Occipital lobe (tissue), 3 donors: ENCODE measurements at places on chromosomes 1 and 21.

GRCh38 chr1:203133970-203134725 is 6.6 kb downstream of the ADORA1 start:
- DNase-seq: peak; percentile 74

DNA sequence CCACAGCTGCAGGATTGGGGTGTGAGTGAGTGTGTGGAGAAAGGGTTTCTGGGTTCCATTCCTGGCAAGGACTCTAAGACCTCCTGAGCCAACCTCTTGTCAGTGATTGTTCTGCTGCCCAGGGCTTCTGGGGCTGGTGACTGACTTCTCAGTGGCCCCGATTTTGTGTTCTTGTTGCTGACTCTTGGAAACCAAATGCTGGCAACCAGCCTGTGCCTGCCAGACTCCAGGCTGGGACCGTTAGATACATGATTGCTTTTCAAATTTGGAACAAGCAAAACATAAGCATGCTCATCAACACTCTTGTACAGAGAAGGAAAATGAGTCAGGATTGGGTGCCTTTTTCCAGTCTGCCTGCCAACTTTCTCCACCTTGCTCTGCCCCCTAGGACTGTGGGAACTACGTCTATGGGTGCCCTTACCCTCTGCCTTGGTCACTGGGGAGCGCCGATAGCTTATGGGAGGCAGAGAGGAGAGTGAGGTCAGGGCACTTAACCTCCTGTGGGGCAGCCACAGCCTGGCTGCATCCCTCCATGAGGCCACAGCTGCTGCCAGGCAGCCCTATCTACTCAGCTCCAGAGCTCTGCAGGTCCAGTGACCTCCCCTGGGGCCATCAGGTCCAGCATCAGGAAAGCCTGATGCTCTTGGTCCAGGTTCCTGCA is 39.3 kb upstream of the EPS8L3 start:
- DNase-seq: peak; percentile 48

DNA sequence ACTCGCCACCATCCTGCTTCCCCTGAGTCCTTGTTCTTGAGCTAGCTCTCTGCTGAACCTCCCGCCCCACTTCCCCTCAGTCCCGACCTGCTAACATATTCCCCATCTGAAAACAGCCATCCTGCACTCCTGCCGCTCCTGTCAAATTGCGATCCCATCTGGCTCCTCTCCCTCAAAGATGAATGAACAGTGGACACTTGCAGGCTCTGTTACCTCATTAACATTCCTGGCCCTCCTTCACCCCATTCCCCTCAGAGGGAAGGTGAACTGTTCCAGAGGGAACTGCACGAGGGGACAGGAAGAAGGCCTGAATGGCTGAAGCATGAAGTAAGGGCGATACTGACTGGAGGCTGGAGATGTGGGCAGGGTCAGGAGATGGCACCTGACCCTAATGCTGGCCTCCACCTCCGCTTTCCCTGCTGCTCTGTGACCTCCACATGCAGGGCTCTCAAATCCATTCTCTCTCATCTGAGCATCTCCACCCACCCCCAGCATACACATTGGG is 7.4 kb upstream of the CELSR2 start:
- DNase-seq: no peak

DNA sequence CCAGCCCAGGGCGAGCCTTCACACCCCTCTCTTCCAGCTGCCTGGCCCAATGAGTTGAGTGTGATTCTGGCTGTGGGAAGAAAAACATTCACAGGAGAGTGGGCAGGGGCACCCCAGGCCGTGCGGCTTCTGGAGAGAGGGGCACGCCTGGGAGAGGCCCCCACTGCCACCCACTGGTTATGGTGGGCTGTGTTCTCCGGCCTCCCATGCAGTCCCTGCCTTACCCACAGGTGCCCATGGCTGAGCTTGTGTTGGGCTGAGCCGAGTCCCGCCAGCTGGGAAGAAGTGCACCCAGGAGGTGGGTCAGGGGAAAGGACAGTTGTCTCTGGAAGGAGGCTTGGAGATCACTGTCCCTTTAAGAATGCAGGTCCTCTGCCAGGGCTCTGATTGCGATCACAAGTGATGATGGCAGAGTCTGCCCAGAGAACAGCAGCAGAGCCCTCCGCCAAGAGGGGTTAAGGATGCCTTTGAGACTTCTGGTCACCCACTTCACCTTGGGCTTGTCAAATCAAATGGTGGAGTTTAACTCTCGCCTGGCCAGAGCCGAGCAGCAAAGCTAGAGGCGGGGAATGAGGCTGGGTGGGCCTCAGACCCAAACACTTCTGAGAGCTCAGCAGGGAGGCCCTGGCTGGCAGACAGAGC is 124.7 kb upstream of the ARHGEF16 start:
- DNase-seq: no peak

DNA sequence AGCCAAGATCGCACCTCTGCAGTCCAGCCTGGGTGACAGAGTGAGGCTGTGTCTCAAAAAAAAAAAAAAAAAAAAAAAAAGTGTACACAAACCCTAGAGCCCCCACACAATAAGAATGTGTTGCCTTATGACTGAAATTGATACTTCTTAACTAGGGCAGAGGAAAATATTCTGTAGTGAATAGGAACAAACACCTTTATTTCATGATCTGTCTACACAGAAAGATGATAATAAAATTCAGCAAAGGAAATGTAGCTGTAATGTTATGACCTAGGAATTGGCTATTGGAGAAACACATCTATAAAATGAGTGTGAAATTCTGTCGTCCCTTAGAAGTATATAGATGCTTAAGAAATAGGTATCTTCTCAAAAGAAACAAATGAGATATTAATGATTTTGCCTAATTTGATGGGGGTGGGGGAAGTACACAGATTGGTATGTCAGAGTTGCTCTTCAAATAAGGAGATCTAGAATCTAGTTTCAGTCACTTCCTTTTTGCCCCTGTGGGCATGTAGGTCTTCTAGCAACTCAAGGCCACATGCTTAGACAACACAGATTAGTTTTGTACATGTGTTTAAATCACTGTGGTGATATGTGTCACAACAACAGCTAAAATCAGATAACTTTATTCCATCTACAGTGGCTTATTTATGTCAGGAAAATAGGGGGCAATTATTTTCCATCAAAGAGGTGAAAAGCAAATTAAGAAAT is 10.7 kb upstream of the GPR25 start:
- no peak for DNase-seq

DNA sequence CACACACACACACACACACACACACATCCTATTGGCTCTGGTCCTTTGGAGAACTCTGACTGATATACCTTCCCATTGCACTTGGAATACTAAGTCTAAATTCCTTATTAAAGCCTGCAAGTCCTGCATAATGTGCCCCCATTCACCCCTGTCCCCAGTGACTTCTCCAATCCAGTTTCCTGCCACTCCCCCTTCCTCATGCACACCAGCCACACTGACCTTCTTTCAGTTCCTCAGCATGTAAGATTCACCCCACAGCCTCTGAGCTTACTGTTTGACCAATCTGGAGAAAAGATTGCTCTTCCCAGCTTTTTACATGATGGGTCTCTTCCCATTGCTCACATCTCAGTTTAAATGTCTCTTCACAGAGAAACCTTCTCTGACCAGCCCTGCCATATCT is 146.6 kb downstream of the TBX15 start:
- DNase-seq: no peak

DNA sequence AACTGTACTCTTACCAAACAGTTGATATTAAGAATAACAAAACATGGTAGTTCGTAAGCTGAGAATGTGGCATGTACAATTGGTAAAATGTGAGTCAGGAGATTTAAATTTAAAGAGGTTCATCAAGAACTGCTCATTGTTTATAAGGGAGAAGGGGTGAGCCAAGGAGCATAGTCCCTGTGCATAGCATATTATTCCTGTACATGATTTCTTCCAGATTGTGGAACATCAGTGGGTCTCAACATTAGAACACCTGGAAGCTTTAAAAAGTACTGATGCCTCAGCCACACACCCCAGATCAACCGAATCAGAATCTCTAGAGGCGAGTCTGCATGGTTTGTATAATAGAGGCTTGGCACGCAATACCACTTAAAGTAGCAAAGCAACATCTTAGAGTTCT is 56.1 kb downstream of the KCTD3 start:
- no peak for DNase-seq

- DNase-seq: no peak
Observed at GRCh38 chr1:116265931-116266863, 106.8 kb upstream of the ATP1A1 start.

DNA sequence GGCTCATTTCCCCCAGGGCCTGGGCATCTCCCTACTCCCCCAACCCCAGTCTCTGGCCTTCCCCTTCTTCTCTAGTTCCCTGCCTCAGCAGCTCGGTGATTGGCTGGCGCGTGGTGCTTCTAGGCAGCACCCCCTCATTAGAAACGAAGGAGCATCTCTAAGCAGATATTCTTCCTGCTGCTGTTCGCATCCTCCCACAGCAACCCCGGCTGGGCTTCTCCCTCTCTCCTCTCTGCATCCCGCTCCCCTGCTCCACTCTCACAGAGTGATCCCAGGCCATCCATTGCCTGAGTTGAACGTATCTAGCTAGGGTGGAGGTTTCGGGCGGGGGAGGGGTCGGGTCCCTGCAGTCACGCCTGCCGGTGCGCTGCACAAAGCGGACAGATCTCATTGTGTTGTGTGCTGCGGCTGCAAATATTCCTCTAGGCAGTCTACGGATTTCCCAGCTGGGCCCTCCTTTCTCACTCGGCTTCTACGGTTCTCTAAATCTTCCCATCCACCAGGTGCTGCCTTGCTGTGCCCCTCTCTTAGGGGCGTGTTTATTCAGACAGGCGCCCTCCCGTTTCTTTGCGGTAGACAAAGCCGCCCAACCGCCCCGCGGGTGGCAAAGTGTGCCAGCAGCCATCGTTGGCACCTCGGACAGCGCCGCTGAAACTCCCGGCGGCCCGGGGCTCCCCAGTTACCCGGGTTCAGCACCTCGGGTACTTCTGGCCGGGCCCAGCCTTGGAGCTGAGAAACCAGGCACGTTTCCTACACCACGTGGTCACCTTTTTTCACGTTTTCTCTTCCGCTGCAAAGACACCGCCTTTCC is 2.2 kb downstream of the CACNA1E start:
- DNase-seq: peak; percentile 62

GRCh38 chr1:48082271-48082962 is 85.2 kb upstream of the TRABD2B start:
- DNase-seq: no peak

- peak; percentile 81 for DNase-seq
Observed at GRCh38 chr1:24289937-24290595, 29.1 kb upstream of the GRHL3 start.

- no peak for DNase-seq
Observed at GRCh38 chr1:119160866-119161265, 20.4 kb upstream of the WARS2 start.
